ENCODE measurements at places on chromosomes 3 and 15. TPM values are rescaled to one million over a fixed set of nuclear protein-coding genes. Genes with fewer than 3 reads are reported as not detected.

Gene LRRC3B
- 3.1 TPM for total RNA-seq

- H3K27me3 ChIP-seq, result no peaks in the 10 kb centered on the region
- H3K27ac ChIP-seq, result no peak overlapping the region
Observed at GRCh38 chr15:94352636-94353487, 121.5 kb downstream of the MCTP2 start.

Gene CA12
- total RNA-seq, result 4.9 TPM

DNA sequence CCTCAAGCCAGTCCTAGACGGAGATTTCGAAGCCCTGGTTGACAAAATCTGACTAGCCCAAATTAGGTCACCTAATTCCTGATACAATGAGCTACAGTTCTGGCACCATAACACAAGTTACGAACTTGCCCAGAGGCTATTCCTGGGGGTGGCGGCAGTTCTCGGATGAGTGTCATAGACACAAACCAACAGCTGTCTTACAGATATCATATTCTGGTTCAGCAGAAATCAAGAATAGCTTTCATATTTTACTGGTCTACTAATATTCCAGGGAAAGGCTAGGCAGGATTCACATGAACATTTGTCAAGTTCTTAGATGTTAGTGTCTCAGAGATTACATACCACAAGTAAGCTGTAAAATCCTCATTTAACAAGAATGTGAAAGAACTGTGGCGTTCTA is 8.8 kb downstream of the ANAPC13 start:
- no peak overlapping the region for H3K27ac ChIP-seq
- no peak overlapping the region for H3K4me3 ChIP-seq
- H3K36me3 ChIP-seq, result peaks cover 10% of the 10 kb centered on the region
- DNase-seq, result no peak

DNA sequence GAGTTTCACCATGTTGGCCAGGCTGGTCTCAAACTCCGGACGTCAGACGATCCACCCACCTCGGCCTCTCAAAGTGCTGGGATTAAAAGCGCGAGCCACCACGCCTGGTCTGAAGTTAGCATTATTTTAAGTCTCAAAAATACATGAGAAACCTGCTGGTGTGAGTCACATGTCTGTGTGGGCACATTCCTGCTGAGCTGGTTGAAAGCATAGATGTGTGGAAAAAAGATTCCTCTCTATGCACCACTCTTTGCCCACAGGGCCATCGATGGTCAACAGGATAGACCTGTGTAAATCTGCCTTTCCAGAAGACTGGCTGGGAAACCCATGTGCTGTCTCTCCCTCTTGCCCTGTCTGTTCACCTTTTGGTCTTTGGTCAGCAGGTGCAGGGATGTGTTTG is 63.5 kb downstream of the CHRD start:
- no peaks in the 10 kb centered on the region for H3K4me1 ChIP-seq
- no peak overlapping the region for H3K4me3 ChIP-seq
- no peaks in the 10 kb centered on the region for H3K36me3 ChIP-seq
- no peaks in the 10 kb centered on the region for H3K27me3 ChIP-seq
- H3K27ac ChIP-seq, result no peak overlapping the region
- DNase-seq, result no peak

GRCh38 chr15:86611417-86612040 is 531.9 kb downstream of the AGBL1 start:
- H3K4me3 ChIP-seq, result no peak overlapping the region
- no peaks in the 10 kb centered on the region for H3K4me1 ChIP-seq
- H3K36me3 ChIP-seq, result no peaks in the 10 kb centered on the region
- no peaks in the 10 kb centered on the region for H3K27me3 ChIP-seq
- H3K27ac ChIP-seq, result peak overlapping the region; percentile 34

GRCh38 chr3:169060037-169060436 is 603.5 kb downstream of the MECOM start:
- DNase-seq, result no peak
- H3K27ac ChIP-seq, result no peak overlapping the region
- no peaks in the 10 kb centered on the region for H3K4me1 ChIP-seq
- H3K36me3 ChIP-seq, result no peaks in the 10 kb centered on the region
- H3K27me3 ChIP-seq, result no peaks in the 10 kb centered on the region

Gene ATR
- 19.5 TPM for total RNA-seq

- H3K4me3 ChIP-seq, result no peak overlapping the region
- H3K36me3 ChIP-seq, result no peaks in the 10 kb centered on the region
- no peak overlapping the region for H3K27ac ChIP-seq
Observed at GRCh38 chr15:92128788-92129187, 264.9 kb upstream of the ST8SIA2 start.

Gene CYP8B1
- not detected for total RNA-seq

DNA sequence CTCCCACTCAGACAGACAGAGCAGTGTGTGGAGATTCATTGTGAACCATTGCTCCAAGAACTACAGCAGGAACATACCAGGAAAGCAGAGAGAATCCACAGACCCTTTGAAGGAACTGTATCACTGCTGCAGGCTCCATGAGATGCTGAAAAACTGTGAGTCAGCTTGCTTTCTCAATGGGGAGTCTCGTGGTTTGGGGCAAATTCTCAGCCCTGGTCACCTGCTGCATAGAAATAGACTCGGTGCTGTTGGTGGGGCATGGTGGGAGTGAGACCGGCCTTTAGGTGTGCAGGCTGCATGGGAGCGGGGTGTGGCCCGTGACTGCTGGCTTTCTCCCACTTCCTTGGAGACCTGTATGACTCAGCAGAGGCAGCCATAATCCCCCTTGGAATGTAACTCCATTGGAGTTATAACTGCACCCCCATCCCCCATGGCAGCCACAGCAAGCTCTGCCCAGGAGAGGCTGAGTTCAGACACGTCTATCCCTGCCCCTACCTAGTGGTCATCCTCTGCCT is 35.6 kb downstream of the ALCAM start:
- no peaks in the 10 kb centered on the region for H3K36me3 ChIP-seq
- no peak for DNase-seq
- H3K27me3 ChIP-seq, result no peaks in the 10 kb centered on the region
- no peaks in the 10 kb centered on the region for H3K4me1 ChIP-seq
- no peak overlapping the region for H3K27ac ChIP-seq

DNA sequence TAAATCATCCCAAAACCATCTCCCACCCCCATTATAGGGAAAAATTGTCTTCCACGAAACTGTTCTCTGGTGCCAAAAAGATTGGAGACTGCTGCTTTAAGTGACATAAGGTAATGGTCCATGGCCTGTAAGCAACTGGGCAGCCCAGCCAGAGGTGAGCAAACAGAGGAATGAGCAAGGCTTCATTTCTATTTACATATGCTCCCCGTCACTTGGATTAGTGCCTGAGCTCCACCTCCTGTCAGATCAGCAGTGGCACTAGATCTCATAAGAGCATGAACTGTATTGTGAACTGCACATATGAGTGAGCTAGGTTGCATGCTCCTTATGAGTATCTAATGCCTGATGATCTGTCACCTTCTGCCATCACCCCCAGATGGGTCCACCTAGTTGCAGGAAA is 1159.8 kb upstream of the ALCAM start:
- no peaks in the 10 kb centered on the region for H3K36me3 ChIP-seq
- no peak overlapping the region for H3K27ac ChIP-seq
- no peak for DNase-seq
- no peaks in the 10 kb centered on the region for H3K27me3 ChIP-seq
- H3K4me3 ChIP-seq, result no peak overlapping the region
- H3K4me1 ChIP-seq, result no peaks in the 10 kb centered on the region

Gene CPB1
- not detected for total RNA-seq

GRCh38 chr3:9078561-9079240 is 115.4 kb upstream of the RAD18 start:
- H3K27ac ChIP-seq, result no peak overlapping the region
- peaks cover 21% of the 10 kb centered on the region for H3K4me1 ChIP-seq
- H3K36me3 ChIP-seq, result no peaks in the 10 kb centered on the region
- H3K27me3 ChIP-seq, result no peaks in the 10 kb centered on the region

Gene STXBP5L
- total RNA-seq, result 5.6 TPM

Gene DNAJB8
- not detected for total RNA-seq

Gene TGM5
- not detected for total RNA-seq

- no peak for DNase-seq
- H3K4me1 ChIP-seq, result 0 out of 2 replicates have a peak, but pooled peaks cover 4% of the 10 kb centered on the region
- no peaks in the 10 kb centered on the region for H3K36me3 ChIP-seq
- no peaks in the 10 kb centered on the region for H3K27me3 ChIP-seq
- H3K4me3 ChIP-seq, result no peak overlapping the region
Observed at GRCh38 chr15:69467636-69468035, 15.0 kb downstream of the RPLP1 start.

- no peak for DNase-seq
- H3K4me1 ChIP-seq, result no peaks in the 10 kb centered on the region
- H3K4me3 ChIP-seq, result no peak overlapping the region
- no peaks in the 10 kb centered on the region for H3K27me3 ChIP-seq
- no peaks in the 10 kb centered on the region for H3K36me3 ChIP-seq
Observed at GRCh38 chr3:192851821-192852372, 65.8 kb downstream of the MB21D2 start.

Gene CAMK2N2
- 16.9 TPM for total RNA-seq

Gene FHIT
- 3.2 TPM for total RNA-seq

DNA sequence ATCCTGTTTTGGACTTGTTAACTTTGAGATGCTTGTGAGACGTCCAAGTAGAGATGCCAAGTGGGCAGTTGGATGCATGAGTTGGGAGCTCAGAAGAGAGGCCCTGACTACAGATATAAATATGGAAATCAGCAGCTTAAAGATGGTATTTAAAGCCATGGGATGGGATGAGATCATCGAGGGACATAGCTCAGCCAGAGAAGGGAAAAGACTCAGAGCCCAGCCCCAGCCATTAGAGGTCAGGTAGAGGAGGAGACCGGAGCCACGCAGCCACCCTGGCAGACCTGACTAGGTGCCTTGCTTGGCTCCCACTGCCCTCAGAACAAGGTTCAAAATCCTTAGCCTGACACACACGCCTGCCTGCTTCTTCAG is 31.1 kb downstream of the ATP2B2 start:
- DNase-seq, result no peak
- H3K27ac ChIP-seq, result no peak overlapping the region

- no peak for DNase-seq
- no peak overlapping the region for H3K27ac ChIP-seq
- H3K4me3 ChIP-seq, result no peak overlapping the region
- no peaks in the 10 kb centered on the region for H3K4me1 ChIP-seq
Observed at GRCh38 chr3:105836533-105836932, 32.3 kb downstream of the CBLB start.

- DNase-seq, result no peak
- no peak overlapping the region for H3K4me3 ChIP-seq
- no peaks in the 10 kb centered on the region for H3K4me1 ChIP-seq
- no peaks in the 10 kb centered on the region for H3K27me3 ChIP-seq
- H3K27ac ChIP-seq, result no peak overlapping the region
- no peaks in the 10 kb centered on the region for H3K36me3 ChIP-seq
Observed at GRCh38 chr3:169563775-169564059, 99.8 kb downstream of the MECOM start.

DNA sequence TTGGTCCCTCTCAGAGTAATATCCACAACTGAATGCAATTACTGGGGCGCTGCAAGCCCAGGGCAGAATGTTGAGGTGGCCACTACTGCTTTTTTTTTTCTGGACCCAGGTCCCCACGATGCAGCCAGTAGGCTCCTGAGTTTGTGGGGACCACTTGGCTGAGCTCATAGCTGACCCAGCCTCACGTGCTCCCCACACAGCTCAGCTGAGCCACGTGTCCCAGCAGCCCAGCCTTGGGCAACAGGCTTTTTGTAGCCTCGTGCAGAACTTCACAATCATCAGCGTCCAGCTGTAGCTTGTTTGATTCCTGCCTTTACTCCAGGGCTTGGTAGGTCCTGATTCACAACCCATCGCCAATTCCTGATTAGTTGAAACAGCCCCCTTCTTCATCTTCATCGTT is 117.3 kb downstream of the ETFA start:
- H3K36me3 ChIP-seq, result no peaks in the 10 kb centered on the region
- DNase-seq, result no peak
- peaks cover 8% of the 10 kb centered on the region for H3K4me1 ChIP-seq
- H3K27me3 ChIP-seq, result 0 out of 2 replicates have a peak, but pooled peaks cover 5% of the 10 kb centered on the region

GRCh38 chr15:90907838-90908507 is 4.9 kb downstream of the MAN2A2 start:
- no peak for DNase-seq
- H3K36me3 ChIP-seq, result no peaks in the 10 kb centered on the region
- no peak overlapping the region for H3K4me3 ChIP-seq
- H3K4me1 ChIP-seq, result peaks cover 4% of the 10 kb centered on the region

- no peak for DNase-seq
- H3K27me3 ChIP-seq, result no peaks in the 10 kb centered on the region
- no peak overlapping the region for H3K27ac ChIP-seq
- no peaks in the 10 kb centered on the region for H3K4me1 ChIP-seq
Observed at GRCh38 chr3:149397528-149397927, 20.1 kb upstream of the TM4SF1 start.

DNA sequence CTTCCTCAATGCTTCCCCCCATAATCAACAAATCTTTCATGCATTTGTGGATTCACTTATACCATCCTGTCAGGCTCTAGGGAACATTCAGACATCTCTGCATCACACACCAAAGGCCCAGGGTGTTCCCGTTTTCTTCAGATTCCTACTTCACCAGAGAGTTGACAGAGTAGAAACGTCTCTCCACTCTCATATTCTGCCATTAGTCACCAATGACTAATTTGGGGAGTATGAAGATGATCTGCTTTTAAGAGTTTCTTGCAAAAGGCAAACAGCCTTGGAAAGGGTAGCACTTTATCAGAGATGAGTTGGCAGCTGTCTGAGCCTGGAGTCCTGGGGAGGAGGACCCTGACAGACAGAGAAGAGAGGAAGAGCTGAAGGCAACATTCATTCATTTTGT is 55.8 kb upstream of the DGKG start:
- peaks cover 2% of the 10 kb centered on the region for H3K4me1 ChIP-seq
- no peaks in the 10 kb centered on the region for H3K27me3 ChIP-seq
- no peak overlapping the region for H3K27ac ChIP-seq
- H3K4me3 ChIP-seq, result no peak overlapping the region

Gene PLCL2
- total RNA-seq, result 6.8 TPM

Gene ZNF662
- not detected for total RNA-seq

GRCh38 chr3:13160619-13161018 is 87.4 kb upstream of the IQSEC1 start:
- H3K36me3 ChIP-seq, result no peaks in the 10 kb centered on the region
- DNase-seq, result no peak
- no peak overlapping the region for H3K4me3 ChIP-seq
- H3K27ac ChIP-seq, result no peak overlapping the region
- peaks cover 26% of the 10 kb centered on the region for H3K4me1 ChIP-seq

GRCh38 chr3:53642211-53642610 is 147.8 kb downstream of the CACNA1D start:
- no peaks in the 10 kb centered on the region for H3K27me3 ChIP-seq
- no peak overlapping the region for H3K27ac ChIP-seq
- DNase-seq, result no peak
- H3K4me3 ChIP-seq, result no peak overlapping the region
- 0 out of 2 replicates have a peak, but pooled peaks cover 2% of the 10 kb centered on the region for H3K4me1 ChIP-seq

Gene C2CD4A
- total RNA-seq, result not detected

GRCh38 chr3:187919544-187919943 is 174.3 kb upstream of the BCL6 start:
- no peak for DNase-seq
- H3K27me3 ChIP-seq, result no peaks in the 10 kb centered on the region
- no peaks in the 10 kb centered on the region for H3K36me3 ChIP-seq
- H3K27ac ChIP-seq, result no peak overlapping the region

DNA sequence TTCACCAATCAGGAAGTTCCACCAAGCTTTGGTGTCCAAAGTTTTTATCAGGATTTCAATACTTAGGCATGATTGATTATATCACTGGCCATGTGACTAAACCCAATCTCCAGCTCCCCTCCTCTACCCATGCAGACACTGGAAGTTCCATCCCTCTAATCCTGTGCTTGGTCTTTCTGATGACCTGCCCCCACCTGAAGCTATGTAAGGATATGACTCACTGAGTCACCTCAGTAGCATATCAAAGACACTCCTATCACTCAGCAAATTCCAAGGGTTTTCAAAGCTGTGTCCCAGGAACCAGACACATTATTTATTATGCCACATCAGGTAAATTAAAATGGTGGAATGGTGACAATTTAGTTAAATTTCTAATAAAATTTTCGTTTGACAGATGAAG is 158.9 kb downstream of the TAFA4 start:
- DNase-seq, result no peak
- no peaks in the 10 kb centered on the region for H3K36me3 ChIP-seq
- H3K27me3 ChIP-seq, result no peaks in the 10 kb centered on the region
- H3K4me3 ChIP-seq, result no peak overlapping the region
- H3K4me1 ChIP-seq, result no peaks in the 10 kb centered on the region

Measured in H1 (cell line).